ENCODE measurements at places on chromosomes 3 and 15. TPM values are rescaled to one million over a fixed set of nuclear protein-coding genes. Genes with fewer than 3 reads are reported as not detected.

CCR2 gene
- total RNA-seq: not detected

IP6K2 gene
- total RNA-seq: 94.7 TPM

SPPL2A gene
- 68.7 TPM for total RNA-seq

MYO1E gene
- total RNA-seq: 235 TPM

DNA sequence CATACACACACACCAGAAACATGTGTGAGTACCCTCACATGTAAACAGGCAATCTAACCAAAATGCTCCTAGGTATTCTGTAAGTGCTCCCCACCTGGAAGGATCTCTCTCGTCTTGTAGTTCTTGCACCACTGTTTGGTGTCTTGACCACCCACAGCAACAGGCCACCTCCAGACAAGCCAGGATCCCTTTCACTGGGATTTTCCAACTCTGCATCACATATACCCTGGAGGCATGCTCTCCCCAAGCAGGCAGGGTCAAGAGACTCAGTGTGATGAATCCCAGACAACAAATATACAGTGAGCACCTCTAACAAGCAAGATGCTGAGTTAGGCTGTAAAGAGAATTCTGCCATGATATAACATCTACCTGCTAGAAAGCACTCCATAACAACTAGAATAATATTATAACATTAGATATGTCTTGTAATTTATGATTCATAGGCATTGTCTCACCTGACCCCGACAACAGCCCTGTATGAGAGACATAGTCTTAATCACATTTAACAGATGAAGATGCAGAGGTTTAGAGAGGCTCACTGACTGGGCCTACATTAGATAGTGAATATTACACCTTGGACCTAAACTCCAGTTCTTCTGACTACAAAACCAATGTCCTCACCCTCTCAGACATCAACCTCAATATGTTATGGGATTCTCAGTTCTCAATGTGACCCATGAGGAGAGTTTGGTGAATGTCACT lies 76.5 kb upstream of the BCL6 start:
- no peak for DNase-seq

- no peak for DNase-seq
Observed at GRCh38 chr3:22704571-22705354, 498.4 kb upstream of the UBE2E2 start.

DNA sequence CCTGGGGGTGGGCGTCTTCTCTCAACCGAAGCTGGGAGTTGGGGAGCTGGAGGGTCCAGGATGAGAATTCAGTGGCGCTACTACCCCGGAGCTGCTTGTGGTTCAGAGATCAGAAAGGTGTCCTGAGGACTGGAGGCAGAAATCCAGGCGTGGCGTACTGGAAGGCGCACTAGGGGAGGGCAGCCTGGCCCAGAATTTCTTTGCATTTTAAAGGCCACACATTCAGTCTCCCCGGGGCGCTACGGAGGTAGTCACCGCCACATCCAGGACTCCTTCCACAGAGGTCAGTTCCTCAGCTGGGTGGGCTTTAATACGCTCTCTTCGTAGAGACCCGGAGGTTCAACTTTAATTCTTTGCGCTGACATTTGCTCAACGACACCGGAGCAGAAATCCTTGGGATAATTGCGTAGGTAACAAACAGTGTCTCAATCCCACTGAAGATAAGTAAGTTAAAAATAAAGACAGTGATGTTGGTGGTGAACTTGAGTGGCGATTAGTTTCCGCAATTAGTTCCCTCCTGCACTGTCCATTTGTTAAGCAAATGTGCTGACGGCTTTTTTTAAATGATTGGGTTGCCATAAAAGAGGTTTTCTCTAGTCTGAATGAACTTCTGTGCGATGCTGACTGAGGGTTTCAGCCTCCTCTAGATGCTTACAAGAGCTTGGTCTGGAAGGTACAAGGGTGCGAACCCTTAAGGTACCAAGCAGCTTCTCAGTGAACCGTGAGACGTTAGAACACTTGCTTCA lies 535 bp downstream of the MCTP2 start:
- DNase-seq: no peak

DNA sequence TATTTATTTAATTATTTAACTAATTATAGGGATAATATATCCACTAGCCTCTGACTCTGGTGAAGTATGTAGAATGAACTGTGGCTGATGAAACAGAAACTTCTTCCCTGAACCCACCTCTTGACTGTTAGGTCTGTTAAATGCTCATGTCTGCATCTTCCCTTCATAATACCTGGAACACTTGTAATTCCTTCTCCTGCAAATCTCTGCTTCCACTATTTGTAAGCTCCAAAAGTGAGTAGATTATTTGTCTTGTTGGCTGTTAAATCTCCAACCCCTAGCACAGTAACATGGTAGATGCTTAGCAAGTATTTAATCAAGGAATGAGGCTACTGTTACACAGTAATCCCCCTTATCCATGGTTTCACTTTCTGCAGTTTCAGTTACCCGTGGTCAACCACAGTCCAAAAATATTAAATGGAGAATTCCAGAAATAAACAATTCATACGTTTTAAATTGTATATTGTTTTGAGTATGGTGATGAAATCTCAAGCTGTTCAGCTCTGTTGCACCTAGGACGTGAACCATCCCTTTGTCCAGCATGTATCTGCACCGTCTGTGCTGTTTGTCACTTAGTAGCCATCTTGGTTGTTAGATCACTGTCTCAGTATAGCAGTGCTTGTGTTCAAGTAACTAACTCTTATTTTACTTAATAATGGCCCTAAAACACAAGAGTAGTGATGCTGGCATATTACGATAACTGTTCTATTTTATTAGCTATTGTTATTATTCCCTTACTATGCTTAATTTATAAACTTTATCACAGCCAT lies 5.7 kb downstream of the TTBK2 start:
- no peak for DNase-seq

DNA sequence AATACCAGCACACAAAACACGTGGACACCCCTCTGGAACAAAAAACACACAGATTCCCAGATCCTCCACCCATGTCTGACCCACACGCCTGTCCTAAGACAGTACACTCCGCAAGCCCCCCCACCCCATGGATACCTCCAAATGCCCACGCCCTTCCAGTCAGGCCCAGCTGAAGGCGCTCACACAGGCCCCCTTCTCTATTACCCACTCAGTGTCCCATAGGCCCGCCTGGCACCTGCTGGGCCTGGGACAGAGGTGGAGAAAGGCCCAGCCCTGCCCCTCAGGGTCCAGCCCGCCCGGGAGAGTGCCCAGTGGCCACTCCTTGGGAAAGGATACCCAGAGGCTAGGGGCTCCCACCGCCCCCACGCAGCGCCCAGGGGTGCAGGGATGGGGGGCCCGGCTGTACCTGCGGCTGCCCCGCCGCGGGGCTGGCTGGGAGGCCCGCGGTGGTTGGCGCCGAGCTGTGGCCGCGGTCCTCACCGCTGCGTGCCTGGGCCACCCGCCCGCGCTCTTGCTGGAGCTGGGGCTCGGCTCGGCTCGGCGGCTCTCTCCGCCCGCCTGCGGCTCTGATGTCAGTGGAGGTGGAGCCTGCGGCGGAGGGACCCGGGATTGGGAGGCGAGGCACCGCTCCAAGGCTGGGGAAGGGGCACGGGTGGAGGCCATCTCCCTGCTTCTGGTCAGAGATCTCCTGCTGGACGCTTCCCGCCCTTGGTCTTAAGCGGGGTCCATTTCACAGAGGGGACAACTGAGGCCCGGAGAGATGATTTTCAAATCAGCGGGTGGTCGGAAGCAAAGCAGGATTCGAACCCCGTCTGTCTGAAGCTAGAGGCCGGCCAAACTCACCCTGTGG lies at the start of gene CAMK1:
TSS of gene CAMK1 (minus strand) at position 522 of the 850 bp plus-strand sequence. CDS start 2,198 bp downstream, outside the sequence.
- DNase-seq: peak; percentile 78

- no peak for DNase-seq
Observed at GRCh38 chr3:128804811-128805155, 74.6 kb upstream of the ACAD9 start.

DNA sequence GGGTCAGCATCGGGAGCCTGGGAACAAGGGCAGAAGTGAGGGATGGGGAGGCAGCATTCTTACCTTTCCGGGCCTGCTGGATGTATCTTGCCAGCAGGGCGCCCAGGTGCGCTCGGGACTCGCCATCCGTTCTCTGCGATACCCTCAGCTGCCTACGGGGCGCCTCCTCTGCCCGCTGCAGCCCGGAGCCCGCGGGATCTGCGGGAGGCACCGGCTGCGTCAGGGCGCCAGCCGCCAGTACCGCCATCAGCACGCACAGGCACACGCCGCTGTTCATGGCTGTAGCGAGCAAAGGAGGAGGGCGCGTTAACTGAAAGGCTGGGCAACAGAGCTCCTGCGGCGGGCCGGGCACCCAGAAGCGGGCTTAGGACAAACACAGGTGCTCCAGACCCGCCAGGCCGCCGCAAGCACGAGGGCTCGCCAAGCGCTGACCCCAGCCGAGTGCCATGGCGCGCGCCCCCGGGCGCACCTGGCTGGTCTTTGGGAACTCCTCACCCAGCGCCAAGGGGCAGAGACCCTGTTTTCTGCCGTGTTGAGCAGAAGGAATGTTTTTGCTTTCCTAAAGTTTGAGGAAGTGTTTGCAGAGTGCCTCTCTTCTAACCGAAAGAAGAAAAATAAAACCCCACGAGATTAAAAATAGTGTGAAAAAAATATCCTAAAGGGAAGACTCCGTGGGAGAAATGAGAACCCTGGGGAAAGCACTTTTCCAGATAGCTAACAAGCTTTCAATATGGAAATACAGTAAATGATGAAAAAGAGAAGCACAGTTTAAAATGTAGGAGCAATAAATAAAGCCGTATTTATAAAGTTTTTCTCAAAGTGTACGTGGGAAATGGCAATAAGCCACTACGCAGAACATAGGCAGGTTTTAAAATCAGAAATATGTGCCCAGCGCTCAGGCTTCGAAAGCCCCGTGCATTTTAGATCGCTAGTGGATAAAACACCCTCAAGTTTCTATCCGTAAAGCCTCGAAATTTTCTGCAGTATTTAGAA lies 2.3 kb downstream of the CCK start:
- peak; percentile 79 for DNase-seq

GRCh38 chr3:123909785-123910184 lies 25.7 kb upstream of the MYLK start:
- DNase-seq: no peak

DNA sequence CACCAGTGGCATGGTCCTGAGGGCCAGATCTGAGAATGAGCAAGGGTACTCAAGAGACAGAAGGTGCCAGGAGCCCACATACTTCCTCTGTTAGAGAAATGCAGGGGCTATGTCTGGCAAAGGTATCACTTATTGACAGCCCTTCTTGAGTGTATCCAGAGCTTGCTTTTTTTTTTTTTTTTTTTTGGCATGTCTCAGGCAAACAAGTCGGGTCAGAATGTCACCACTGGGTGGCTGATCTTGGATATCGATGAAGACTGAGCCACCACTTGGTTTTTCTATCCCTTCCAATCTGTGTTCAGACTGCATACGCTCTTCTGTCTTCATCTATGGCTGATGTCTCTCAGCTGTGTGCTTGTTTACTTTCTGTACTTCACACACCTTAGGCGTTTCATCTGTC lies 363.4 kb upstream of the C2CD4B start:
- no peak for DNase-seq

DNA sequence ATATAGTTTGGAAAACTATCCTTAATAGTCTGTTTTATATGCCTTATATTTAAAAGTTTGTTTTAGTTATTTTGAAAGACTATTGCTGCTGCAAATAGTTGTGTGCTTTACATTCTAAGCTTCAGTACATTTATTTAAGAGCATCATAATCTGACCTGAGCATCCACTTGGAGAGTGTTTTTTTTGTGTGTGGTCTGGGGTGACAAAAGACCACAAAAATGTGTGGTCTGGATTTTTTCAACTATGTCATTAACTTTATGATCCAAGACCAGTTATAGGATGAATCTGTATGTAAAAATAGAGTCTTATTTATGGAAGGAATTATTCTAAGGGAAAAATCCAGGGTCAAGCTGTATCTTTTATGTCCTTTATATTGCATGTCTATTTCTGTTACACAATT lies 77.4 kb downstream of the SLTM start:
- DNase-seq: no peak

All from H9 (cell line).